ENCODE measurements at places on chromosomes 1 and 21. TPM values are rescaled to one million over a fixed set of nuclear protein-coding genes. Genes with fewer than 3 reads are reported as not detected.

Gene BOLA1
- 19.4 TPM for total RNA-seq

Gene CELA3B
- not detected for total RNA-seq

Gene SERBP1
- 212 TPM for total RNA-seq

Gene ATP1A4
- total RNA-seq = not detected

Gene ERRFI1
- 160 TPM for total RNA-seq

Gene LRRC71
- not detected for total RNA-seq

All from A549 treated with GW870086 at 1 μM for 4 hours (cell line).